Nephron progenitor cell (in vitro differentiated cells): ENCODE measurements at places on chromosomes 12 and 14.

DNA sequence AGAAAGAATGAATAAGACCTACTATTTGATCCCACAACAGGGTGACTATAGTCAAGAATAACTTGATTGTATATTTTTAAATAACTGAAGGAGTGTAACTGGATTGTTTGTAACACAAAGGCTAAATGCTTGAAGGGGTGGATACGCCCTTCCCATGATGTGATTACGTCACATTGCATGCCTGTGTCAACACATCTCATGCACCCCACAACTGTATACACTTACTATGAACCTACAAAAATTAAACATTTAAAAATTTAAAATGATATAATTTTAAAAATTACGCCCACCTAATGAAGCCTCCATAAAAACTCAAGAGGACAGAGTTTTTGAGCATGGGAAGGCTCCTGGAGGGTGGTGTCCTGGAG lies 94.5 kb downstream of the SCARB1 start:
- DNase-seq: no peak

DNA sequence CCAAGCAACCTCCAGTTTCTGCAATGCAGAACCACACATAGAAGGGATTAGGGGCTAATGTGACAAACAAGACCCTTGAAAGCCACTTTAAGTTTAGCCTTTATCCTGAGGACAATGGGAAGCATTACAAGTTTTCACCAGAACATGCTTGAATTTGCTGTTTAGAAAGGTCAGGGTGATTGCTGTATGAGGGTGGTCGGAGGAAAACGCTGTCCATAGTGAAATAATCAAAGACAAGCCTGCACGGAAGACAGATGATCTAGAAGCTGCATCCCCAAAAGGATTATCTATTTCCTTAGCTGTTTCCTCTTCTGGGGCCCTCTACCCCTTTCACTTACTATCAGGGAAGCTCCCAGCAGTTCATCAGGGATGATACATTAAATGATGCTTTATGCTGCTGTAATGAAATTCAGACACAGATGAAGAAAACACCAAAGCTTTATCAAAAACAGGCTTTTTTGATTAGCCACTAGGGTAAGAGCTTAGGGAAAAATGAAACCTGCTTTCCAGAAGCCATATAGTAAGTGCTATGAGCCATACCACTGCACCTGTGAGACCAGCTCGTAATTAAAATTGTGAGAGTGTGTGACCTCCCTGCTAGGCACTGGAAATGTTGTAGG lies 6.5 kb downstream of the HAL start:
- DNase-seq: no peak

DNA sequence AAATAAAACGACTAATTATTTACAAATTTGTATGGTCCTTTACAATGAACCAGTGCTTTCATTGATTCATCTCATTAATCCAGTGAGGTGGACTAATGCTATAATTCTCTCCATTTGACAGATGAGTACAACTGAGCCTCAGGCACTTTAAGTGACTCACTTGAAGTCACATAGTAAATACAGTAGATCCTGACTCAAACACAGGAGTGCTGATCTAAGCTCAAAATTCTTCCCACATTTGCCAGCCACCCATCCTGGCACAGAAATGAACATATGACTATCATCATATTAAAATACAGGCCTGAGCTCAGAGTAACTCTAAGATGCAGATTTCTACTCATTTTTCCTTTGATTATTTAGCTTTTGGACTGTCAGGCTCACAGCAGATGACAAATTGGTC lies 30.6 kb downstream of the SLC16A7 start:
- no peak for DNase-seq

DNA sequence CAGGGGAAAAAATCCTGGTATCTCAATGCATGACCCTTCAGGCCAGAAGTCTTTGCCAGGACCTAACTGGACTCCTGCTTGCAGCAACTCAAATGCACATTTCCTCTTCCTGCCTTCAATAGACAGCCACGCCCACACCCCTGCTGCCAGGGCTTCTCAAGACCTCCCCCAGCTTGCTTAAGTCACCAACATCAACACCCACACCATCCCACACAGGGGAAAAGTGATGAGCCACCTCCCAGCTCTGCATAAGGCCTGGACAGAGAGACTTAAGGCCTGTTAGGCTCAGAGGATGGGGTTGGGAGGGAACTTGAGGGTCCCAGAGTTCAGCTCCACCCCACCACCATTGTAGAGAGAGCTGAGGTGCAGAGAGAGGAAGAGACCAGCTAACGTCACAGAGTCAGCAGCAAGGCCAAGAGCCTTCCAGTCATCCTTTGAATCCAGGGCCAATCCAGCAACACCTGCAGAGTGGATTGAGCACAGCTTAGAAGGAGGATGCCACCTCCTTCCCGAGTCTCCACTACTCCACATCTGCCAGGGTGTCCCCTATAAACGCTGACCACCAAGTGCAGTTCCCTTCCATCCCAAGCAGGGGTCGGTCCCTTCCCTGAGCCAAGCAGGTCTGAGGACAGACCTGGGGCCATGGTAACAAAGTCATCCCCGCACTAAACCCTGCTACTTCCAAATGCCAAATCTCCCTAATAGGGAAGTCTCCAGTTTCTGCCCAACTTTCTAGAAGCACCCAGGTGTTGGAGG lies 50.0 kb downstream of the KDM2B start:
- DNase-seq: no peak

GRCh38 chr14:69773571-69774276 lies 6.8 kb downstream of the SRSF5 start:
- no peak for DNase-seq

DNA sequence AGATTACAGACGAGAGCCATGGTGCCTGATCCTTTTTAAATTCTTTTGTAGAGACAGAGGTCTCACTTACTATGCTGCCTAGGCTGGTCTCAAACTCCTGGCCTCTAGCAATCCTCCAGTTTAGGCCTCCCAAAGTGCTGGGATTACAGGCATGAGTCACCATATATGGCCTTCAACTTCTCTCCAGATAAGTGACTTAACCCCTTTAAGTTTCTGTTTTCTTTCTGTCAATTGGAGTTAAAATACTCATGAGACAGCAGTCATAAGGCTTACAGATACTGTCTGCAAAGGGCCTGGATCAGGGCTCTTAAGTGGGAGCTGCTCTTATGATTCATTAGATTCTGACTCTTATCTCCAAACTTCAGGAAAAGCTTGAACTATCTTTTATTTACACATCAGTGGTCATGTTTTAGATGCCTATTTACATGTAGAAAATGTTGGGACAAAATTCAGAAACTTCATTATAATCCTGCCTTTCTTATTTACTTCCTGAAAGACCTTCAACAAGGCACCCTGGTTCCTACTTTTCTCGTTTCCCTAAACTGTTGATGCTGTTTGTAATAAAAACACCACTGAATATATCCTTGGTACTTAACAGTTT lies 271.5 kb upstream of the TBX3 start:
- no peak for DNase-seq

GRCh38 chr14:56570295-56570694 lies 9.3 kb upstream of the TMEM260 start:
- no peak for DNase-seq

- DNase-seq: no peak
These were observed 153.4 kb upstream of the PDZRN4 start for GRCh38 chr12:41034686-41035085.

GRCh38 chr12:48978741-48979601 lies 849 bp downstream of the WNT1 start:
- no peak for DNase-seq

- DNase-seq: no peak
These were observed 3.0 kb upstream of the CISTR start for GRCh38 chr12:53754633-53755264.

DNA sequence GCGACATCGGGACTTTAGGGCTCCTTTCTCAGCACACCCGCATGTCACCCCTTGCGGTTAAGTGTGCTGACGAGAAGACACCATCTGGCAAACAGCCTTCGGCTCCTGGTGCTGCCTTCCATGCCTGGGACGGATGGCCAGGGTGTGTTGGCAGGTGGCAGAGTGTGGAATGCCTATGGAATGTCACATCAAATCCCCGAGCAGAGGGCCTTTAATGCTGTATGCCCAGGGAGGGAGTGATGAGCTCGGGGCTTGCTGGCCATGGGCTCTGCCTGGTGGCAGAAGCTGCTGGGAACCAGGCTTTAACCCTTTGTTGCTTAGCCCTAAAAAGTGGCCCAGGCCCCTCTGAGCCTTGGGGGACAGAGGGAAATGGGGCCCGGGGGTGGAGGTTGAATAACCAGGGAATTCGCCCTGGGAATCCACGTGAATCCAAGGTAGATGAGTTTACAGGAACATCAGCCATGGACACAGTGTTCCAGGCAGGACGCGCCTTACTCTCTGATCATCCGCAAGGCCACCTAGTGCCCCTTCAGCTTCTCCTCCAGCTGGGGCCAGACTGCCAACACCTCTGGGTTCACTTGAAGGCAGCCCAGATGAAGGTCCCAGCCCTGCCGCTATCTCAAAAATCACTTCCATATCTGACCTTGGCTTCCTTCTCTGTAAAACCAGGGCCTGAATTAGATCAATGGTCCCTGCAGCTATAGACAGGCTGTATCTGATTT lies 17.4 kb downstream of the FAM181A start:
- DNase-seq: no peak

DNA sequence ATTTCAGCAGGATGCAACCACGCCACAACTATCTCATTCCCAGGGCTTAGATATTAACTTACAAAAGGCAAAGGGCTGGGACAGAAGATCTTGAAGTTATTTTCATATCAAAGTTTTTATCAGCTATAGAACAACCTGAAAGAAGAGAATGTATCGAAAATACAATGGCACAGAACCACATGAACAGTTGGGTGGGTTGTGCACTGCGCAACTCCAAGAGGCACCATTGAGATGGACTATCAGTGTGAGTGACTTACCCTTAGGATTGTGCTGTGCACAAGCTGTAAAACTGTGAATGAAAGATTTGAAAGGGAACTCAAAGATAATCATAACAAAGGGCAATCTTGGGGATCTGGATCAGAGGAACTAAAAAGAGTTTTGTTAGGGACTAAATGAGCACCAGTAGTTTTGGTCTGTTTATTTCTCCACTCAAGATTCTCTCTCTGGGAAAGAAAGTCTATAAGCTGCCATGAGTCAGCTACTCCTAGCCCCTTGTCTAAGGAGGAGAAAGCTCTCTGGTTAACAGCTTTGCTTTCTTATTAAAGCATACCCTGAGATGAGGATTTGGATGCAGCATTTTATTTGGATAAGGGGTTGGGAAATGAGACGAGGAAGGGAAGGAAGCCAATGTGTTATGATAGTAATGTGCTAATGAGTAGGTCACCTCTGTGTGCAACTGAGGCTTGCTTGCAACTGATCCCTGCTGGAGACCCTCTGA lies 62.2 kb downstream of the TBX5 start:
- DNase-seq: no peak

- DNase-seq: no peak
These were observed 25.3 kb upstream of the RHOJ start for GRCh38 chr14:63178912-63179311.

DNA sequence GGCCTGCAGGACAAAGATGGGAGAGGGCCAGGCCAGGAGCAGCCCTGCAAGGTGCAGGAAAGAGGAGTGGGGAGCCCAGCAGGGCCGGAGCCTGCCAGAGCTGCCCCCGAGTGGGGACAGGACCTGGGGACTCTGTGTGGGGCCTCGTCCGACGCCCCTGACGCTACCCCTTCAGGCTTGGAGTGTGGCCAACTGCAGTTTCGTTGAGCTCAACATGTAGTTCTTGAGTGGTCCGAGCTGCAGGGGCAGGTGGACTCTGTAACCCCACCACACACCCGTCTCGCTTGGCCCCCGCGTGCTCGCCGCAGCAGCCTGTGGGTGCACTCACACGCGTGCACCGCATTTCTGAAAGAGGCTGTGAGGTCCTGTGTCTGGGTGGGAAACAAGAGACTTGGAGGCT lies 2.0 kb downstream of the ASPG start:
- DNase-seq: no peak

DNA sequence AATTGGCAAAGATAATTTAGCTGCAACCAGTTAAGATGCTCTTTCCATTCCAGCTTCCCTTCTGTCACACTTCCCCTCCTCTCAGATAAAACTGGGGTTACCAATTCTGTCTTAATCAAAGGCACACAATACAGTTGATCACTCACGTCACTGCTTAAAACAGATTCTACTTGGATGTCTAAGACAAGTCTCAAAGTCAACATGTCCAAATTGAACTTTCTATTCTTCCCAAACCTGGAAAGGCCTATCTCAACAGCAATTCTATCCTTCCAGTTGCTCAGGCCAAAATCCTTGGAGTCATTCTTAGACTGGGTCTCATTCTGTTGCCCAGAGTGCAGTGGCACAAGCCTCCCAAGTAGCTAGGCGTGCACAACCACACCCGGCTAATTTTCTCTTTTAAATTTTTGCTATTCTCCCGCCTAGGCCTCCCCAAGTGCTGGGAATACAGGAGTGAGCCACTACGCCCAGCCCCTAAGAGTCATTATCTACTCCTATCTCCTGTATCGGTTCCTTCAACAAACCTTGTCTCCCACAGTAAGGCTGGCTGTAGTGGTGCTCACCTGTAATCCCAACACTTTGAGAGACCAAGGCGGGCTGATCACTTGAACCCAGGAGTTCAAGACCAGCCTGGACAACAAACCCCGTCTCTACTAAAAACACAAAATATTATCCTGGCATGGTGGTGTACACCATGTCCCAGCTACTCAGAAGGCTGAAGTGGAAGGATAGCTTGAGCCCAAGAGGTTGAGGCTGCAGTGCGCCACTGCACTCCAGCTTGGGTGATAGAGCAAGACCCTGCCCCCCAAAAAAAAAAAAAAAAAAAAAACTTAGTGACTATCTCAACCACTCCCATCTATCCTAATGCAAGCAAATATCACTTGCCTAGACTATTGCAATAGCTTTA lies 4.7 kb downstream of the RPS29 start:
- DNase-seq: no peak

DNA sequence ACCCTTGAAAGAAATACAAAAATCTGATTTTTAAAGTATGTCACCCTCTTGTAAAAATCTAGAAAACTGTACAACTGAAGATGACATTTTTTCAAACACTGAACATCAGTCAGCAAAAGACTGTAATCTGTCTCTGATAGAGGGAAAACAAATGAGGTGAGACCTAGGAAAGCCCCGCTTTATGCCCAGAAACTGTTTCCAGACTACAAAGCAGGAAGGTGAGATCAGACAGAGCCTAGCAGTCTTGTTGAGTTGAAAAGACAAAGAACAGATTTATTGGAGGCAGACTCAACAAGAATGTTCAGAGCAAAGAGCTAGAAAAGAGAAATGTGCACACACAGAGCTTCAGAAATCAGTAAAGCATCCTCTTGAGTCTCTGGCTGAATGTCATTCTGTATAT lies 873.6 kb downstream of the LRFN5 start:
- no peak for DNase-seq
